ENCODE measurements at places on chromosomes 4 and X. TPM values are rescaled to one million over a fixed set of nuclear protein-coding genes. Genes with fewer than 3 reads are reported as not detected.

DNA sequence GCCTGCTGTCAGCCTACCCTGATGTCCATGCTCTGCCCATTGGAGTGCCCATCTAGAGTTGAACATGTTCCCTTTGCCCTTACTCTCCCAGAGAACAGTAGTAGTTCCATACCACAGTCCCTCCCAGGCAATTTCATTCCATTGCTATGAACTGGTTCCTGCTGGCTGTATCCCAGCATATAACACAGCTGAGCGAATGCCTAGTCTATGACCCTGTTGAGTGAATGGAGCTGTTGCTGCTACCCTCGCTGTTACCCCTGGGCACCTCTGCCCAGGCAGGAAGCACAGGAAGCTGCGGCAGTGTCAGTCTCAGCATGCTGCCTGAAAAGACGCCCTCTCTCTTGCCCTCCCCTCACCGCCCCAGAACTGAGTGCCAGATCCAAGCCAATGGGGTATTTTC, 73.3 kb downstream of the SOX3 start:
- DNase-seq: no peak

DNA sequence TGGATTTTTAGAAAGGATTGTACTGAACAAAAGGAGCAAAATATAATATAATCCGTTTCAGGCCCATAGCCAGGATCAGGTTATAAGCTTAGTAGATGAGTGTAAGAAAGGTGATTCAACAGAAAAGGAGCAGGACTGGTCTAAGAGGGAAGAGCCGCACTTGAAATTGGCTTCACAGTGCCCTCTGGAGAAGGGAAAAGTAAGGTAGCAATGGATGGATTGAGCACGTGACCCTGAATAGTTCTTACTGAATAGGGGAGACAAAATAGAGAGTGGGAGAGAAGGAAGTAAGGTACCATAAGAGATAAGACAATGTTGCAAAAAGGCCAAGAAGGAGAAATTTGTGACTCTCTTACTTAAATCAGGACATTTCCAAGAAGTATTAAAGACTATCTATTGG, 15.6 kb downstream of the CXorf66 start:
- DNase-seq: no peak

- DNase-seq: no peak
Measured at GRCh38 chrX:9866633-9867032, 80.4 kb downstream of the SHROOM2 start.

DNA sequence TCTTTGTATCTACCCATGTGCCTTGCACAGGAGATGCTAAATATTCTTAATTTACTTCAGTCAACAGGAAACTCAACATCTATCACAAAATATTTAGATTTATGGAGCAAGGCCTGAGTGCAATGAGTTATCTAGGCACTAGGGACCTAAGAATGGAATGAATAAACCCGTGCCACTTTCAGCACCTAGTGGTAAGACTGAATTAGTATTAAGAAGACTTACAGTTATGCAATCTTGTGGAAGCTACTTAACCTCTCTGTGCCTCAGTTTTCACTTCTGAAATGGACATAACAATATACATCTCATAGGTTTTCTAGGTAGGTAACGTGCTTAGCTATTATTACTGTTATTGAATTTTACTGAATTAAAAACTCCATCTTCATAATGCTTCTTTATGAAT, 144.6 kb upstream of the MAP3K15 start:
- DNase-seq: no peak

DNA sequence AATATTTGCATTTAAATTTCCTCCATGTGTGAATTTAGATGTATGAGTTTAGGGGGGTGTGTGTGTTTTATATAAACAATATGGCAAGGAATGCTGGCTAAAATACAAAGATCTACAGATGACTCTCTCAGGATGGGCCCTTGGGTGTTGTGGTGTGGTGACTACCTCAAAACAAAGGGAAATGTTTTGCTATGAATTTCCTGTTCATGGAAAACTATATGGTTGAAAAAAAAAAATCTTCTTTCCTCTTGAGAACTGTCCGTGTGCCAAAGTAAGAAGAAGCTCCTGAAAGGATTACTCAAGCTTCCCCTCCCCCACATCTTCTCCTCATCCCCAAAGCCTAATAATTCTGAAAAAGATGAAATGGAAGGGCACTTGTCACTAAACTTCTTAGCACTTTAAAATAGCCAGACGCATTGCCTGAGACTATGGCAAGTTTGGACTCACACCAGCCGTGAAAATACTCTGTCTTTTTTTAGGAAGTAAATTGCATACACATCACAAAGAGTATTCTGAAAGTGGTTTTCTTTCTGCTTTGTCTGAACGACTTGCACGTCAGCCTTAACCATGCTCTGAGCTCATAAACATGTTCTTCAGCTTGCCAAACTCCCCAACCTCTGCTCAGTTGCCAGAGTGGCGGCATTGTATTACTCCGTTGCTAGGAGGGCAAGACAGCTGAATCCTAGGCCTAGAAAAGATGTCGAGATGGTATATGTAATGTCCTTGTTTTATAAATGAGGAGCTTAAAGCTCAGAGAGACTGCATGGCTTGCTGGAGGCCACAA, 250.4 kb upstream of the JADE1 start:
- no peak for DNase-seq

- DNase-seq: no peak
Measured at GRCh38 chr4:135282676-135283075, 1081.1 kb upstream of the PABPC4L start.

GRCh38 chrX:69019073-69019890, 146.0 kb downstream of the PJA1 start:
- DNase-seq: no peak

GRCh38 chr4:76585897-76586360, 150.9 kb downstream of the SHROOM3 start:
- DNase-seq: peak; percentile 81

- DNase-seq: no peak
Measured at GRCh38 chr4:11072999-11073398, 355.7 kb downstream of the HS3ST1 start.

DNA sequence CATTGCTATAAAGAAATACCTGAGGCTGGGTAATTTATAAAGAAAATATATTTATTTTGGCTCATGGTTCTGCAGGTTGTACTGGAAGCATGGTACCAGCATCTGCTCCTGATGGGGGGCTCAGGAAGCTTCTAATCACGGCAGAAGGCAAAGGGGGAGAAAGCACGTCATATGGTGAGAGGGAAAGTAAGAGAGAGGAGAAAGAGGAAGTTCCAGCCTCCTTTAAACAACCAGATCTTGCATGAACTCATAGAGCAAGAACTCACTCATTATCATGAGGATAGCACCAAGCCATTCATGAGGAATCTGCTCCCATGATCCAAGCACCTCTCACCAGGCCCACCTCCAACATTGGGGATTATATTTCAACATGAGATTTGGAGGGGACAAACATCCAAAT, 125.0 kb upstream of the GRPR start:
- no peak for DNase-seq

TRIM61 gene
- total RNA-seq: 0.15 TPM

ARX gene
- not detected for total RNA-seq

ASB9 gene
- total RNA-seq: 4.7 TPM

FRAS1 gene
- total RNA-seq: 0.65 TPM

GBA3 gene
- 57.4 TPM for total RNA-seq

MAGIX gene
- total RNA-seq: 27.7 TPM

HTRA3 gene
- 1.6 TPM for total RNA-seq

FGF13 gene
- total RNA-seq: 0.55 TPM
